ENCODE measurements at places on chromosomes 4 and X.

DNA sequence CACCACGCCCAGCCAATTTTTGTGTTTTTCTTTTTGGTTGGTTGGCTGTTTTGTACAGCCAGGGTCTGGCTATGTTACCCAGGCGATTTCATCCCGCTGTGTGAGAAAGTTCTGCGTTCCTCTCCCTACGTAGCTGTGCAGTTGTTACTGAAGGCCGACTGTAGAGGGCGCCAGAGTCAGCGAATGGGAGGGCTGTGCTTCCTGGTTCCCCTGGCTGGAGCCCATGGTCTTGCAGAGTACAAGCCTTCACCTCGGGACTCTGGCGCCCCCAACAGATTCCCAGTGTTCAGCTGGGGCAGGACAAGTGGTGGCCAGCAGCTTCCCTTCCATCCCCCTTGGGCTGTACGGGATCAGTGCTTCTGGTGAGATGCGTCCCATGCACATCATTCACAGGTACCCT, 5.6 kb upstream of the CT45A1 start:
- DNase-seq = no peak

DNA sequence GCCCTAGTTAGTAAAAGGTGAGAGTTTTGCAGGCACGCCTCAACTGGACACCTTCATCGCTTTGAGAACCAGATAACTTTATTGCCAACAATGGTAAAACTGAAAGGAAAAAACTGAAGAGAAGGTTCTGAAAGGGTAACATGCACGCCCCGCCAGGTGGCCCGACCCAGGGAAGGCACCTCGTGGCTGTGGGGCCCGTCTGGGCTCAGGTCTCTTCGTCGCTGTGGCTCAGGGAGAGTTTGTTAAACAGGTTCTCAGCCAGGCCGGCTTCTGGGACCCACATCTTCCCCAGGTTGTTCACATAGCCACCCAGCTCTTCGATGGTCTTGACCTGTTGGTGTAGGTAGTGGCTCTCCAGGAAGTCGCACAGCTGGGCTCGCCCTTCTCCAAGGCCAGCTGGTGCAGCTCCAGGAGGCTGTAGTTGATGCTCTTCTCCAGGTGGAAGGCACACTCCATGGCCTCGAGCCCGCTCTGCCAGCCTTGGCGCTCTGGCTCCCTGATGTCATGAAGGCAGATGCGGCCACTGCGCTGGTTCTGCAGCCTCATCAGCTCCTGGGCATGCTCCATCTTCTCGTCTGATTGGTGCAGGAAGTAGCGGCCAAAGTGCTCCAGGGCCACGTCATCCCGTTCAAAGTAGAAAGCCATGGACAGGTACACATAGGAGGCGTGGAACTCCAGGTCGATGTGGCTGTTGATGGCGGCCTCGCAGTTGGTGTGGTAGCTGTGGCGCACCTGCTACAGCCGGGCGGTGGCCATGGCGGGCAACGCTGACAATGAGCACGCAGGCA, 69.7 kb downstream of the FAM47C start:
- DNase-seq = no peak

- no peak for DNase-seq
Observed at GRCh38 chr4:3115637-3116270, 41.3 kb downstream of the HTT start.

DNA sequence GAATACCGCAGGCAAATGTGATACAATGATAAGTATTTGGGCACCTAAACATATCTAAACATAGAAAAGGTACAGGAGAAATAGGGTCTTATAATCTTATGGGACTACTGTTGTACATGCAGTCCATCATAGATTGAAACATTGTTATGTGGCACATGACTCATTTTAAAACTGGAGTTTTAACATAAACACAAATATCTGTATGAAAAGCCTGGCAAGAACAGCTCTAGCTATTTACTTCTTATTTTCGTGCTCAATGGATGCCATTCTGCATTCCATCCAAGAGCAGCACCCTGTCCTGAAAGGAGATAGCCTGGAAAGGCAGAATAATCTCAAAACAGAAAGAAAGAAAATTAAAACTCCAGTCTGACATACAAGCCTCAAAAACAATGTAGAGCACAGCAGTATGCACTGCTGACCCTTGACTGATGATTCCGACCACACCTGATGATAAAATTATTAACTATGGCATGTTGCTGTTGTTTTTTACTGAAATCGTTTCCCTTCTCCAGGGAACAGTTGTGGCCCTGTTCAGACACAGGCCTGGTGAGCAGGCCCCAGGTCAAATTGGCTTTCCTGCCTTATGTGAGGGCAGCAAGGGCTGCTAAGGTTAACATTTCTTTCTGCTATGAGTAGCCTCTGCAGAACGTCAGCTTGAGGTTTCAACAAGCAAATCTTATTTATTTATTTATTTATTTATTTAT, 152.7 kb downstream of the APBB2 start:
- DNase-seq = no peak

GRCh38 chr4:123936621-123937043, 540.0 kb downstream of the SPRY1 start:
- no peak for DNase-seq

- DNase-seq = no peak
Observed at GRCh38 chrX:131225078-131225477, 64.0 kb downstream of the IGSF1 start.

All from kidney epithelial cell (primary cell).